ENCODE measurements at places on chromosomes 3 and 15.

- DNase-seq, result no peak
Measured at GRCh38 chr3:167729591-167729990, 5.1 kb downstream of the PDCD10 start.

GRCh38 chr15:77497110-77497737, 76.5 kb downstream of the HMG20A start:
- peak; percentile 93 for DNase-seq

DNA sequence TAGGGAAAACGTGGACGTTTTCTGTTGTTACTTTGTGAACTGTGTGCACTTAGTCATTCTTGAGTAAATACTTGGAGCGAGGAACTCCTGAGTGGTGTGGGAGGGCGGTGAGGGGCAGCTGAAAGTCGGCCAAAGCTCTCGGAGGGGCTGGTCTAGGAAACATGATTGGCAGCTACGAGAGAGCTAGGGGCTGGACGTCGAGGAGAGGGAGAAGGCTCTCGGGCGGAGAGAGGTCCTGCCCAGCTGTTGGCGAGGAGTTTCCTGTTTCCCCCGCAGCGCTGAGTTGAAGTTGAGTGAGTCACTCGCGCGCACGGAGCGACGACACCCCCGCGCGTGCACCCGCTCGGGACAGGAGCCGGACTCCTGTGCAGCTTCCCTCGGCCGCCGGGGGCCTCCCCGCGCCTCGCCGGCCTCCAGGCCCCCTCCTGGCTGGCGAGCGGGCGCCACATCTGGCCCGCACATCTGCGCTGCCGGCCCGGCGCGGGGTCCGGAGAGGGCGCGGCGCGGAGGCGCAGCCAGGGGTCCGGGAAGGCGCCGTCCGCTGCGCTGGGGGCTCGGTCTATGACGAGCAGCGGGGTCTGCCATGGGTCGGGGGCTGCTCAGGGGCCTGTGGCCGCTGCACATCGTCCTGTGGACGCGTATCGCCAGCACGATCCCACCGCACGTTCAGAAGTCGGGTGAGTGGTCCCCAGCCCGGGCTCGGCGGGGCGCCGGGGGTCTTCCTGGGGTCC, at the start of gene TGFBR2:
TSS of gene TGFBR2 (plus strand) at position 301 of the 731 bp plus-strand sequence. CDS start at position 584, 283 bp downstream.
- peak; percentile 95 for DNase-seq

DNA sequence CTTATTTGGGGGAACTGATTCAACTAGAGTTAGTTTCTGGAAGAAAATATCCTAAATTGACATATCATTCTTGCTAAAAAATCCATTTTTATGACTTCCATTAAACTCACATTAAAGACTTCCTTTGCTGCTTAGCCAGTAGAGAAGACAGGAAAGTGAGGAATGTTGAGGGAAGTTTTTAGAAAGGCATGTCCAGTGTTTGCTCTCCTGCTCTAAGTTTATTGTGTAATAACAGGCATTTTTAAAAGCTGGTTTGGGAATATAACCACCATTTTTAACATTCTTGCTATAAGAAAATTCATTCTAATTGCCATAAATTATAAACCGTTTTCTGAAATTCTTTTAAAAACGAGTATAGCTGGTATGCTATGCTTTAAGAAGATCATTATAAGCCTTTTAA, 428.0 kb downstream of the RAP2B start:
- no peak for DNase-seq

DNA sequence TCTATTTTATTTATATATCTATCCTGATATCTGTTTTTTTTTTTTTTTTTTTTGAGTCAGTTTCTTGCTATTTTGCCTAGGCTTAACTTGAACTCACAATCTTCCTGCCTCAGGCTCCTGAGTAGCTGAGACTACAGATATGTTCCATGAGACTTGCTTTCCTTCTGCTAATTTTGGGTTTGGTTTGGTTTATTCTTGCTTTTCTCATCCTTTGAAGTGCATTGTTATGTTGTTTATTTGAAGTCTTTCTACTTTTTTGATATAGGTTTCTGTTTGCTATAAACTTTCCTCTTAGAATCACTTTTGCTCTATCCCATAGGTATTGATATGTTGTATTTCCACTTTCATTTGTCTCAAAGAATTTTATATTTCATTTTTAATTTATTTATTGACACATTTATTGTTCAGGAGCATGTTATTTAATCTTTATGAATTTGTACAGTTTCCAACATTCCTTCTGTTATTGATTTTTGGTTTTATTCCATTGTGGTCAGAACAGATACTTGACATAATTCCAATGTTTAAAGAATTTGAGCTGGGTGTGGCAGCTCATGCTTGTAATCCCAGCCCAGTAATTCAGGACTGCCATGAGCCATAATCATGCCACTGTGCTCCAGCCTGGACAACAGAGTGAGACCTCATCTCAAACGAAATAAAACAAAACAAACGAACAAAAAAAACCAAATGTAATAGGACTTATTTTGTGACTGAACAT, 62.3 kb upstream of the PLSCR4 start:
- DNase-seq, result no peak

DNA sequence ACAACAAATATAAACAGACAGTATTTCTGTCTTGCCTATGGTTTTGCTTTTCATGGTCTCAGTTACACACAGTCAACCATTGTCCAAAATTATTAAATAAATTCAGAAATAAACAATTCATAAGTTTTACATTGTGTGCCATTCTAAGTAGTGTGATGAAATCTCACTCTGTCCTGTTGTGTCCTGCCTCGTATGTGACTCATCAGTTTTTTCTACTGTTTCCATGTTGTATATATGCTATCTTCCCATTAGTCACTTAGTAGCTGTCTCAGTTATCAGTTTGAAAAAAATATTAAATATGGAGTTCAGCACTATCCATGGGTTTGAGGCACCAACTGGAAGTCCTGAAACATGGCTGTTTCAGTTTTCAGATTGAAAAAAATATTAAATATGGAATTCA, 282.4 kb upstream of the GRM7 start:
- DNase-seq, result no peak

- no peak for DNase-seq
Measured at GRCh38 chr3:168618827-168619470, 523.2 kb upstream of the GOLIM4 start.

DNA sequence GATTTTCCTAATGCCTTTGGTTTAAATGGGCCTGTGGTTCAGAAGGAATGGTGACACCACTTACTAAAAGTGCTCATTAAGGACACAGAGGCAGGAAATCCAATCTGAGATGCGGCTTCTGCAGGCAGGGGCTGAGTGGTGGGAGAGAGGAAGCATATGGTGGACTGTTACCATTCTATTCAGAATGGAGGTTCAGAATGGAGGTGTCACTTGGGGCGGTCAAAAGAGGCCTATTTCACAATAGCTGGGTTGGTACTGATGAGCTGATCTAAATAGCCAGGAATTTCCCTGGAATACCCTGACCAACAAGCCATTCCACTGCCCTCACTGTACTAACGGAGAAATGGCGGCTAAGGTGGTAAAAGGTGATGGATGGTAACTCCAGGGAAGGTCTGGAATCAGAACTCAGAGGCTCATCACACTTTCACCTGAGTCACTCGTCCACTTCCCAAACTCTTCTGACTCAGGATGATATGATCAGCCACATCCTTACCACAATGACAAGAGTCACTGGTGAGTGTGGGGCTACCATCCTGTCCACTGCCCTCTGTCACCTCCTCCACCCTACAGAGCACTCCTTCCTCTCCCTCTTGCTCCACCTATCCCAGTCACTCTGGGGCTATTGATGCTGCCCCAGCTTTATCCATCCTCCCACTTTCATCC, 15.7 kb downstream of the RFT1 start:
- no peak for DNase-seq

DNA sequence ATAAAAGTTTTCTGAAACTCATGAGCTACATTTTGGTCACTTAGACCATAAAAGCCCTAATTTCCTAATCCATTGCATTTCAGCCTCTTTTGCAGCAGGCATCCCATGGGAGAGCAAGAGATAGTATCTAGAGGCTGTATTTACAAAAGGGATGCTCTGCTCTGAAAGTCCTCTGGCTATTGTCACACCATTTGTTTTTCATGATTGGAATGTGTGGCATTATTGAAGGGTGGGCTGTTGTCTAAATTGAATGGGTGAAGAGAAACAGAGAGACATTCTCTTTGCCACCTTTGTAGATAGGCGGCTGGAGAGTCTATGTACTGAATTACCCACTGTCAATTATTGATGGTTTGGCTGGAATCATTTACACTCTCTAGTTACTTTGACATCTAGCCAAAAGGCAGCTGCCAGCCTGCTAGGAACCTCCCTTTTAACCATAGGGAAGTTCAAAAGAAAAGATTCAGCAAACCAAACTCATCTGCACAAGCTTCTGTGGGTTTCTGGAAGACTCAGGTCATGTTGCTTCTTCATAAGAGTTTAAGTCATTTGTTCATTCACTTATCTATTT, 89.8 kb upstream of the RARB start:
- DNase-seq, result no peak

DNA sequence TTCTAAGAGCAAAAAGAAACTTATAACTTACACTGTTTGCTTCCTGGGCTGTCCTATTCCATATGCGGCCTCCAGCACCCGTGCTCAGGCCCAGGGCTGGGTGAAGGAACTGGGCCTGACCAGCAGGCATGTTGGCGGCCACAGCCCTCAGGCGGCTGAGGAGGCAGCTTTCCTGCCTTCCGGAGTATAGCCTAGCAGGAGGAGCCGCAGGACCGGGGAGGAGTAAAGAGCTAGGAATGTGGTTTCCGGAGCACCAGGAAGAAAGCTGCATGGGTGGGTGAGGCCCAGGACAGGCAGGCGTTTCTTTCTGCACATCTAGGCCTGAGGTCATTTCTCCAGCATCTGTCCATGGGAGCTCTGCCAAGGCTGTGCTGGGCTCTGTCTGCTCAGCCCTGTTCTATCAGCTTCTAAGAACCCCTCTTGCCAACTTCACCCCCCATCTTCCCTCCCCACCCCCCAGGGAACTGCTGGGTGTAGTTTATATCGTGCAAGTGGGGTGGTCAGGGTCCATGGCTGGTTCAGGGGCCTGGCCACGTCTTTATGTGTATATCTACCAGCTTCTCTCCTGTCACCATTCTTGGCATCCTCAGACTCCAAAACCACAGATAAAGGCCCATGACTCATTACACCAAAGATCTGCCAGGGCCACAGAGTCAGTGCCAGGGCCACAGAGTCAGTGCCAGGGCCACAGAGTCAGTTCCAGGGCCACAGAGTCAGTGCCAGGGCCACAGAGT, 7.8 kb upstream of the KIF7 start:
- DNase-seq, result peak; percentile 85

- DNase-seq, result no peak
Measured at GRCh38 chr3:174583396-174583795, 275.7 kb upstream of the NAALADL2 start.

DNA sequence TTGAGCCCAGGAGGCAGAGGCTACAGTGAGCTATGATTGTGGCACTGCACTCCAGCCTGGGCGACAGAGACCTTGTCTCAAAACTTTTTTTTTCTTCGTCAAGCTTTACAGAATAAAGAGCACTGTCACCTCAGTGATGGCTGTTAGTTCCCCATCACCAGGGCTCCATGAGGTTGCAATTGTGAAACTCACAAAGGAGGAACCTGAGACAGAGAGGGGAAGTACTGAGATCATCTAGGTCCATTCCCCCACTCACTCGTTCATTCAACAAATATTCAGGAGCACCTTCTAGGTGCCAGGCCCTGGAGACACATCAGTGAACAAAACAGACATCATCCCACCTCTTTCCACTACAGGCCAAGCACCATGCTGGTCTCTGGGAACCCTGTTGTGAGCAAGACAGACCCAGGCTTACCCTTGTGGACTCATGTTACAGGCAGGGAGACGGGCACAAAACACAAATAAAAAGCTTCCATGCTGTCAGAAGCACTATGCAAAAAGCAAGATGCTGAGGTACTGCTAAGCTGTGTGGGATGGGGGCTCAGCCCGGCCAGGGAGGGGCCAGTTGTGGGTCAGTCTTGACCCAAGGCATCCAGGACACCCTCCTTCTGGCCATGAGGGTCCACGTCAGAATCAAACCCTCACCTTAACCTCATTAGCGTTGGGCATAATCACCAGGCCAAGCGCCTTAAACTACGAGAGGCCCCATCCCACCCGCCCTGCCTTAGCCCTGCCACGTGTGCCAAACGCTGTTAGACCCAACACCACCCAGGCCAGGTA, 2.1 kb upstream of the RHO start:
- DNase-seq, result no peak

- no peak for DNase-seq
Measured at GRCh38 chr3:186307594-186308221, 54.3 kb downstream of the DGKG start.

- no peak for DNase-seq
Measured at GRCh38 chr3:157610876-157611535, 107.8 kb upstream of the VEPH1 start.

DNA sequence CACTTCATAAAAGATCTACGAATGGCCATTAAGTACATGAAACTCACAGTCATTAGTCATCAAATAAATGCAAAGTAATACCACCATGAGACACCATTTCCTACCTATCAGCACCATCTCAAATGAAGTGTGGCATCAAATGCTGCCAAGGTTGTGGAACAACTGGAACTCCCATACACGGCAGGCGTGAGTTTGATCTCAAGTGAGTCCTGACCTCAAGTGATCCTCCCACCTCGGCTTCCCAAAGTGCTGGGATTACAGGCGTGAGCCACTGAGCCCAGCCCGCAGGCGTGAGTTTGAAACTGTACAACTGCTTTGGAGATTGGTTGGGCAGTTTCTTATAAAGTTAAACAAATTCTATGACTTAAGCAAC, 28.8 kb upstream of the HDAC11 start:
- DNase-seq, result no peak

GRCh38 chr3:5918626-5919025, 731.1 kb downstream of the EDEM1 start:
- DNase-seq, result no peak

DNA sequence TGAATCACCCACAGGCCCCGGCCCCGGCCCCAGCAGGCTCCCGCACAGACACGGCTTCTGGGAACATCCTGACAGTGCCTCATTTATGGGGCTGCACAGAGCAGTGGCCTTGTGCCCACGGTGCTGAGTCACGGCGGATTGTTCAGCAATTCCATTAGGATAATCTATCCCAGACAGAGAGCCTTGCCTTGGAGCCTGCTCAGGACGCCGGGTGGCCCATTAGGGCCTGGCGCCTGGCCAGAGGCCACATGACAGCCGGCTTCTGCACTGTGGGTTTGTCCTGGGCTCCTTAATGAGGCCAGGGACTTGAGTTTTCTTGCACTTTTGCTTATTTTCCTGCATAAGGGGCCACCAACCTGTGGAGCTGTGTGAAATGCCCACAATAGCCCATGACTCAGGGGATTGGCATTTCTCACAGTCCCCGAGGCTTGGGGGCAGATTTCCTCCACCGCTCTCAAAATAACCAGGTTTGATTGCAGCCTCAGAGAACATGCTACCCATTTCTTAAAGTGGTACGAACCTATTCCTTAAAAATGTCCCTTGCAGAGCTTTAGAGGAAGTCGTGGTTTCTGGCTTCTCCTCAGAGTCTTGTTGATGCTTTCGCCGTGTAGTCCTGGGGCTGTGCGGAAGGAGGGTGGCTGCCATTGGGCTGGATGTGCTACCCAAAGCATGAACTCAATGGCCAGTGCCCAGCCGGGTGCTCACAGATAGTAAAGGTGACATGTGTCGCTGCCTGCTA, 19.0 kb downstream of the SYNM start:
- peak; percentile 92 for DNase-seq

DNA sequence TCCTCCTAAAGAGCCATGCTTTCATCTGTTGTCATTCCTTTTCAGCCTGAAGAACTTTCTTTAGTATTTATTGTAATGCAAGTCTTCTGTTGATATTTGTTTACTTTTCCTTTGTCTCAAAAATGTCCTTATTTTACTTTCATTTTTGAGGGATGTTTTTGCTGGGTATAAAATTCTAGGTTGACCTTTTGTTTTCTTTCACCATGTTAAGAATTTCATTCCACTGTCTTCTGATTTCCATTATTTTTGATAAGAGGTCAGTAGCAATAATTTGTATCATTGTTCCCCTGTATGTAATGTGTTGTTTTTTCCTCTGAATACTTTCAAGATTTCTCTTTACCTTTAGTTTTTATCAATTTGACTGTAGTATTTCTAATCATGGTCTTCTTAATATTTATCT, 91.1 kb downstream of the RSRC1 start:
- no peak for DNase-seq

Data from femur (tissue), 1 donor.